ENCODE measurements at places on chromosomes 12 and 14. TPM values are rescaled to one million over a fixed set of nuclear protein-coding genes. Genes with fewer than 3 reads are reported as not detected.

The LAG3 gene
- total RNA-seq: not detected

The ASPG gene
- under 0.01 TPM for total RNA-seq

The STON2 gene
- total RNA-seq: 27.3 TPM

The TMEM116 gene
- total RNA-seq: 12.5 TPM

The KRT8 gene
- total RNA-seq: 0.25 TPM

Measured in temporal lobe (tissue), 4 donors.